NCI-H1930 (cell line): ENCODE measurements at places on chromosomes 7 and 10.

DNA sequence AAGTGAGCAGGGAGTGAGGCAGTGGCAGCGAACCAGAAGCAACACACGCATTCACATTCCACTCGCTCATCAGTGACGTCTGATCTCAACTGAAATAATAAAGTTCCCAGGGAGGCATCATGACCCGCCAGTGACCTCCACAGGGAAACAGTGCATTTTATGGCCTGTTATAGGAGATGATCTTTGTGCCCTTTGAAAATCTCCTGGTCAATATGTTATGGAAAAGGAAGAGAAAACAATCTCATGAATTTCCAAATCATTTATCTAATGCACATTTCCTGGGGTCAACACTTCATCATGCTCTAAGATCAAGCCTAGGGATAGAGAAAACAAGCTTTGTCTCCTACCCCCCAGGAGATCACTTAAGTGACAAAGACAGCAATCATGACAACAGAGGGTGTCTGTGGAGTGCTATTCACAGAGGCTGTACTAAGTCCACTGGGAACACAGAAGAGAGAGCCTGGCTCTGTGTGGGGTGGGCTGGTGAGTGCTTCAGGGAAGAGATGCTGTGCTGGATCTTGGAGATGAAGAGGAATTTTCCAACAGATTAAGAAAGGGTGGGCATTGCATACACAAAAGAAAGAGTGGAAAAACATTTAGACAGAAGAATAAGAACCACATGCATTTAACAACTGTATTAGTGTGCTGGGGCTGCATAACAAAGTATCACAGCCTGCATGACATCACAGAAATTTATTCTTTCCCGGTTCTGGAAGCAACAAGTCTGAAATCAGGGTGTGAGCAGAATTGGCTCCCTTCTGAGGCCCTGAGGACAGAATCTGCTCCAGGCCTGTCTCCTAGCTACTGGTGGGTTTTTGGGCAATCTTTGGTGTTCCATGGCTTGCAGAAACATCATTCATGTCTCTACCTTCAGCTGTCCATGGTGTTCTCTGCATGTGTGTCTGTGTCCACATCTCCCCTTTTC is 613.9 kb upstream of the IGFBP3 start:
- DNase-seq, result peak; percentile 45

DNA sequence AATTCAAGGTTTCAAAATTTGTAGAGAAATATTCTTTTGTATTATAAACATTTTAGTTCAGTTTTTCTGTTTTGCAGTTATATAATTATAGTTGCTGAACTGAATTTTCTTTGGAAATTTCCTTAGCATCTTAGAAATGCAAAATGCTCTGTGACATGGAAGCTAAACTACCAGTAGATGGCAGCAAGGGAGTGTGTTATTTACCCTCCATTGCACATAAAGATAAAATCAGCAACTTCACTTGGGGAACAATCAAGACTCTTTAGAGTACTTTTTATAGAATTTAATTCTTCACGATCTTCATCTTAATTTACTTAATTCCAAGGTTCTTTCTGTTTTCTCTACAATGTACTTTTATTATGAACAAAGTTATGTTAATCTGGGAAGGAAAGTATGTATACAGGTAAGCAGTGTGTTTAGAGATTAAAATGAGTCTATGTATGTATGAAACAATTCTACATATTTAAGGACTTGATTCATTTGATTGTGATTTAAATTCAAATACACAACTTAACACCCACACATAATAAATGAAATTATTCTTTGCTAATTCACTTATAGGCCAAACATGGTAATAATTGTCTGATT is 404.2 kb downstream of the THSD7A start:
- DNase-seq, result peak; percentile 37

DNA sequence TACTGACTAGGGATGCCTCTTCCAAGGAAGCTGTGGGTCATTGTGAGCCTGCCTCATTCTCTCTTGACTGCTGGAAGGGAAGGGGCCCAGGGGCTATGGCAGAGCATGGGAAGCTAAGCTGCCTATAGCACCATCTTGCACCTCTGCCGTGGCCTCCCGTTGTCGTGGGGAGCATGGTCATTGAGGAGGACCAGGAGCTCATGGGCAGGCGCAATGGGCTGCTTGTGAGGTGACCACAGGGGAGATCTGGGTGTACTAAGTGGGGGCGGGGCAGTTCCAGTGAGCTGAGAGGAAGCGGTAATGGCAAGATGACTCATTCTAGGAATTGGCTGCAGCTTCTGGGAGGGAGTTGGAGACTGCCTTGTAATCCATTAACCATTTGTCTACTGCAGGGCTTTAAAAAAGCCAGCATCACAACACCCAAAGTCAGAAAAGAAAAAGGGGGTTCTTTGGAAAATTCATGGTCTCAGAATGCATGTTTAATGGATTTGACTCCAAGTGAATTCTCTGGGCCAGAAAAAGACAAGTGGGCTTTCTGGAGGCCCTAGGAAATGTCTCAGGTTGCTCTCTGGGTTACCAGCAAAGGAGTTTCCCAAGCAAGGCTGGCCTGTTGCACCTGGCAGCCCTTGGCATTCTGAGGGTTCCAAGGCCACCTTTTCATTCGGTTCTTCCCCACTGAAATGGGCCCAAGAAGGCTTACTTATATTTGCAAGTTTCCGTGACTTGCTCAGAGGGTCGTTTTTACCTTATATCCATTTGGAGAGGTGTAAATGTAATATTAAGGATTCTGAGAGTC is 3.6 kb downstream of the DUSP5 start:
- no peak for DNase-seq

- no peak for DNase-seq
Observed at GRCh38 chr10:6416892-6417512, 163.1 kb downstream of the PRKCQ start.

DNA sequence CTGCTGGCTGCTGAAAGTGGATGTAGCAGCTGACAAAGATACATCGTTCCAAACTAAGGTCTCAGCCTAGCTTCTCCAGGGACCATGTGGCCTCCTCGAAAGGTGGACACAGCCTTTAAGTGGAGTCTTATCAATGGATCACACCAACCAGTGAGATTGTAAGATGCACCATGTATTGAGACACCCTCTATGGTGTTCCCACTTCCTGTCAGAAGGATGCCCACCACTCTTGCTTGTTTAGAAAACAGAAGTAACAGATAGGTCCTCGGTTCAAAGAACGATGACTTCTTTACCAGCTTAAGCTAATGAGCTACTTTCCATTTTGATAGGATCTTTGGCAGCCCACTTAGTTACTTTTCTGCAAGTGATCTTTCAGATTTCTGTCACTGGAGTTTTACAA is 34.3 kb downstream of the SLC25A13 start:
- no peak for DNase-seq

DNA sequence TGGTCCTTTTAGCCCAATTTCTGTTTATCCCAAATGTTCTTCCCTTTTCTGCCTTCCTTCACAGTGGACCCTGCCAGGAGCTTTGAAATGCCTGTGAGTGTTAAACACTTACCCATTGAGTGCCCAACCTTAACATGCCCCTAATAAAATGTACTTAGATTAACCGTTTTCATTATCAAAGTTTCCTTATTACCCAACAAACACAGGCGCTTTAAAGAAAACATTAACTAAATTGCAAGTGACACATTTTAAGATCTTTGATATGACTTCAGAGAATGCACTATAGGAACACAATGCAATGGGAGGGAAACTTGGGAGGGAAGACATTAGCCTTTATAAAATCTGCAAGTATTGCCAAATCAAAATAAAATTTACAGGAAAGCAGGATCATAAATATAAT is 177.0 kb downstream of the CFTR start:
- no peak for DNase-seq

GRCh38 chr10:112985690-112986543 is 35.9 kb downstream of the TCF7L2 start:
- DNase-seq, result no peak

GRCh38 chr10:24844742-24845141 is 107.7 kb downstream of the PRTFDC1 start:
- no peak for DNase-seq

DNA sequence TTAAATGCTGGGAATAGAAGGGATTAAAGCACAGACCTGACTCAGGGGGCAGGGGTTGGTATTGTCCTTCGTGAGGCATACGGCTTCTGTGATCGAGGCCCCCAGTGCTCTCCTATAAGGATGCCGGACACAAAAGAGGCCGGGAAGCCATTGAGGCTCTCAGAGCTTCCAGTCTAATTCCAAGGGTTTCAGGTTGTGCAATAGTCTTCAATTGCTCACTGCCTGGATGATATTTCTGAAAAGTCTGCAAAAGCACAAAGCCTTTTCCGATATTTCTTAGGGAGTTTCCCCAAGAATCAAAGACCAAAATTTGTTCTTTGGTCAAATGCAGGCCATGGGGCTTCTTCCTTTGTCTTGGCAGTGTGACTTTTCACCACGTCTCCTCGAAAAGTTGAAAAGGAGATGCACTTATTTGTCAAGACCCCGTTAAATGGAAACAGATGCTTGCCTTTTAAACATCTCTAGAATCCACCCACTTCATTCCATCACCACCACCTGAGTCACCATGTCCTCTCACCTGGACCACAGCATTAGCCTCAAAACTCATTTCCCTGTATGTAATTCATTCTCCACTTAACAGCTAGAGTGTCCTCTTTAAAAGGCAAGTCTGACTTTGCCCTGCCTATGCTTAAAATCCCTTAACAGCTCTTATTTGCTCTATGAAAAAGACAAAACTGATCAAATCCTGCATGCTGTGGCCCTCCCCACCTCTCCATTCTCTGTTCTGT is 134.8 kb upstream of the NAMPT start:
- DNase-seq, result no peak

DNA sequence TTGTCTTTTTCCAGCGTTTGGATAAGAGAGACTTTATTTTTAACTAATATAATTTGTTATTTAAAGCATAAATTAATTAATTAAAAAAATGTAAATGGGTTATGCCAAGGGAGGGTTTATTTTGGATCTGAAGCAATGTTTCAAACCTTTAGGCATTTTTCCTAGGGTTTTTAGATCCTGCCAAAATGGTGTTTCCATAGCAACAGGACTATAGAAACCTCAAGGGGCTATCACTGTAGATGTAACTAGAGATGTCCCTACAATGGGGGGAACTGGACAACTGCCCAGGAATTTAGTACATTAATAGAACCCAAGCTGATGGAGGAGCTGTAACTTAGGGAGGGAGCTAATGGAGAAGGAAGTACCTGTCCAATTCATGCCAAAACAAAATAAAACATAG is 57.3 kb downstream of the SLC39A12 start:
- DNase-seq, result no peak

DNA sequence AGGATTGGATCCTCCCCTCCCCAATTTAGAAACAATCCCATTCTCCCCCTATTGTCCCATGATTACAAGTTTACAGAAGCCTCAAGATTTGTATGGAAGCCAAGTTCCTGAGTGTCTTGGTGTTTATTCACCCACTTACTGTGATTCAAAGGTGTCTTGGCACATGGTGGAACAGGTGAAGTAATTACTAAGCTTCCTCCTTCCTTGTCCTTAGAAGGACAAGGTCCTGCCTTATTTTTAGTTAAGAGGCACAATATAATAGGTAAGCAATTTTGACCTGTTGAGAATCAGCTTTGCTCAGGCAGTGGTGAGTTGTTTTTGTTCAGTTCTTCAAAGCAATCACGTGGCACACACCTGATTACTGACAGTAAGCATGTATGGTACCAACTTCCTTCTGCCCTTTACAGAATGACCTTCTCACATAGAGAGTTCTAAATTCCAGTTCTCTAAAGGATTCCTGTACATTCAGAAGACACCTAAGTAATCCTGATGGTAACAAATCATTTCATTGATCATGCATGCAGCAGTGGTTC is 60.7 kb upstream of the SLC13A1 start:
- no peak for DNase-seq

GRCh38 chr7:82507365-82507975 is 63.9 kb upstream of the CACNA2D1 start:
- DNase-seq, result no peak

DNA sequence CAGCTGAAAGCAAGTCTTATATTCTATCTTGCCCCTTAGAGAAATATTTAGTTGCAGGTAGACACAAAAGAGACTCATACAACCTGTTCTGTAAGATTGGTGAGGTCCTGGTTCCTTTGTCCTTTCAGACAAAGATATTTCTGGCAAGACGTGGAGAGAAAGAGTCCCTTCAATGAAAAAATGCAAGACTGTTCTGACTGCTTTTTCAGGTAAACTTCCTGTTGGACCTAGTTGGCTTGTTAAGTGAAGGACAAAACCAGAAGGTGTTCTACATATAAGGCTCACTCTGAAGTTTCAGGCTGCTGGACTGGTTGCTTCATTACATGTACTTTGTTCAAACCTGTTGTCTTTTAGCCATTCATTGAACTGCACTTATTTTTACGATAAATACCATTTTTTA is 119.0 kb upstream of the PTPRZ1 start:
- DNase-seq, result no peak

DNA sequence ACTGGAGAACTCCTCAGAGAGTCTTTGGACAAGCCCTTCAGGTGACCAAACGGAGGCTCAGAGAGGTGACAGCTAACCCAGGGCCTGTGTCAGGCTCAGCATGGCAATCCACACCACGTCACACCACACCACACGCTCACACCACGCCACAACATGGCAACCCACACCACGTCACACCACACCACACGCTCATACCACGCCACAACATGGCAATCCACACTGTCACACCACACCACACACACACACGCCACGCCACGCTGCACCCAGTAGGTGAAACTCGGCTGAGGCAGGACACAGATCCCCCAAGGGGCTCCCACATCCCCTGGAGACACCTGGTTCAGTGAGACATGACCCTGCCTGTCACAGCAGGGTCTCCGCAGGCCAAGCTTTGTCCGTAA is 107.3 kb downstream of the PDGFA start:
- DNase-seq, result no peak

DNA sequence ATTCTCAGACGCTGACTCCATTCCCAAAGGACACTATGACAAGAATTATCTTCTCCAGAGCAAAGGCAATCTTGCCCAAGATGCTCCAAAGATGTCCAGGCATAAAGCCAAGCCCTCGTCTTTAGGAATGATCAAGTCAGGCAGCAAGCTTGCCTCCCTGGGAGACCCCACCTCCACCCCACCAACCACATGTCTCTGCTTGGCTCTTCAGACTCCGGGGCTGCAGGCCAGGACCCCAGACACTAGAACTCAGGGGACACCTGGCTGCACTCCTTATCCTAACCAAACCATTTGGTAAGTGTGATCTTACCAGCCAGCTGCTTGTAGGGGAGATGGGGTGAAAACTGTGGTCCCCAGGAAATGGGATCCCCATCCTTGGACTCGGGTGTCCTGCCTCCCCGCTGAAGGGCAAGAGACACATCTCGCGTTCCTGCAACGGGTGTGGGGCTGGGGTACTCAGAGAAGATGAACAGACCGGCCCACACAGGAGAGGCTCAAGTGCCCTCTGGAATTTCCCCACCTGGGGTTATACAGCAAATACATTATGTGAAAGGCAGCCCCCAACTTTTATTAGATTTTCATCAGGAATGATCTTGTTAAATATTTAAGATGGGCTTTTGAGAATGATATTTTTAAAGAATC is 55.7 kb downstream of the INSIG1 start:
- no peak for DNase-seq
